OCI-M1 (cell line): ENCODE measurements at places on chromosomes 3 and 15.
A peak's percentile ranks its signal among the peaks of the same experiment; 100 is the strongest.

GRCh38 chr3:169678122-169678521, 14.6 kb upstream of the MECOM start:
- no peak for DNase-seq

DNA sequence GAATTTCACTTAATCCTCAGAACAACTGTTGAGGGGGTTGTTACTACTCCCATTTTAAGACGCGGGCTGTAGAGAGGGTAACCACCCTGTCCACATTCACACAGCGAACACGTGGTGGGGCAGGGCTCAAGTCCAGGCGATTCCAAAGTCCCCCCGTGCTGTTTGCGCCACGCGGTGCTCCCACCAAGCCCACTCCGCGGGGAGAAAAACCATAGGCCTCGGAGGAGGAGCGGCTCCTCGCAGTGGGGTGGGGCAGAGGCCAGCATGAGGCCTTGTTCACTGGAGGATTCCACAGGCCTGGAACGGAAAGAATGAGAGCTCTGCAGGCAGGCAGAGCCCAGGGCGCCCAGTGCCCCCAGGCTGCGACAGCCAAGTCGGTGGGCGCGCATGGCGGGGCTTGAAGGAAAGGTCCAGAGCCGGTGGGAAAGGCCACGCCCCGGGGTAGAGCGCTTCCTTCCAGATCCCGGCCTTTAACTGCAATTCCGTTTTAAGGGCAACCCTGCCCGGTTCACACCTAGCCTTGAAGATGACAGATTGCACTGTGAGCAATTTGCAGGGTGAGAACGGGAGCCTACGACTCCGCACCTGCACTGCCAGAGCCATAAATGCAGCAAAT, 161.8 kb upstream of the TBL1XR1 start:
- no peak for DNase-seq

DNA sequence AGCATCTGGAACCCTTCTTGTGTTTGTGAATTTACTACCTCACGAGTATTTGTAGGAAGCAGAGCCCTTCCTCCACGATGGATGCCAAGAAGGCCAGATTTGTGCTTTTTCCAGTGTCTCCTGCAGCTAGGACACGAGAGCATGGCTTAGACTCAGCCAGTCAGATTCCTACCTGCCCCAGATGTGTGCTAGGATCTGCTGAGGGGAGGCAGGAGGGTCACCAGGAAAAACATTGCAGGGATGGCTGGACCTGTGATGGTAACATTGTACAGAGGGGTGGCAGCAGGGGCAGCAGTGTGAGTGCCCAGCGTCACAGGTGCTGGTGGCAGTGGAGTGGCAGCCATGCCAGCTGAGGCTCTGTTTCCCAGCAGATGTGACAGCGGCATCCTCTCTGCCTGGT, 285.3 kb downstream of the FAM43A start:
- no peak for DNase-seq

DNA sequence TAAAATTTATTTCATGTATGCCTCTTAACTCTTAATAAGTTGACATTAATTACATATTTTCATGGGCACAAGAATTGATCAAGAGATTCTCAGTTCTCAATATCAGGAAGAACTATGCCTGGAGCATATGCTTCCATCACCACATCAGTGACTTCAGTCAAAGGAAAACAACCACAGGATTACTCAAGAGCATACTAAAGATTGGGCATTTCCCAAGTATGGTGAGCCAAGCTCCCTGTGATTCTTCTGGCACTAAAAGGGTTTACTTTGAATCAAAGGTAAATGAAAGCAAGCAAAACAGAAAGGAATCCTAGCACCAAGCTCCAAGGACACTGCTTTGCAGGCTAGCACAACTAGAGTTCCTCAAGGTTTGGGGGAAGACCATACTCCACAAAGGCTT, 44.6 kb downstream of the FMN1 start:
- no peak for DNase-seq

DNA sequence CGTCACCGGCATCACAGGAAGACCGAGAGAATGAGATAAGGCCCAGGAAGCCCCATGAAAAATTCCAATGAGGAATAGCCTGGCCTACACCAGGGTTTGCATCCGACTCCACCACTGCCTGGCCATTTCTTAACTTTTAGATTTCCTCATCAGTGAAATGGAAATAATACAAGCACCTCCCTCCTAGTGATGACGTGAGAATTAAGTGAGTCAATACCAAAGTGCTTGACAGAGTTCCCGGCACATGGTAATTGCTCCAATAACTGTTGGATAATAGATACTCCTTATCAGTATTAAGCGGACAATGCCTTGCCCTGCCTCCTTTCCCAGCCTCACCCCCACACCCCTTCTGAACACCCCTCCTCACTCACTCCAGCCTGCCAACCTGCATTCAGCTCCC, 105.4 kb downstream of the TLE3 start:
- DNase-seq: no peak

- peak; percentile 7 for DNase-seq
Measured at GRCh38 chr3:53216723-53217122, 39.1 kb downstream of the TKT start.

DNA sequence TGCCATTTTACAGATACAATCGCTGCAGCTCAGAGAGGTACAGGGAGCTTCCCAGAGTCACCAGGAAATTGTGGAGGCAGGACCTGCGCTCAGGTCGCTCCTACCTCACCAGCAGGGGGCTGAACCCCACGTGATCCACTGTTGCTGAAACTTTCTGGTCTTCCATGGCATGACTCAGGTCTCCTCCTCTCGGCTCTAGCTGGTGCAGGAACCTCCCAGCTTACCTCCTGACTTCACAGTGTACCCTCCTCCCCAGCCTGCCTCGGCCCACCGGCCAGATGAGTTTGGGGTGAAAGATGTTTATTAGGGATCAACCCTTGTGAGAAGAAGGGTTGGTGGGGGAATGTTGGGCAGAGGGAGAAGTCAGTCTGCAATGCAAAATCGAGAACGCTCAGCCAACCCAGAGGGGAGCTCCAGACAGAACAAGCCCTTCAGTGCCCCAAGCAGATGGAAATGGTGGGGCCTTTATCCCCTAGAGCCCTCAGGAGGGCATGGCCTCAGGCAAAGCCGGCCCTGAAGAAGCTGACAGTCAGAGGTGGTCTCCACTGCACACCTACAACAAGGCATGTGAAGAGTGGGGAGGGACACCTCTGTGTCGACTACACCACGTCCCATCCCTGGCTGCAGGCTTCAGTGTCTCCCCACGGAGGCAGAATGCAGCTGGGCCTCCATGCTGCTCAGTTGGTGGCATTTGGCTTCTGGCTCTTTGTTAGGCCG, 118.6 kb upstream of the PRR20G start:
- DNase-seq: peak; percentile 29

GRCh38 chr3:15427981-15428380, 583 bp downstream of the EAF1 start:
- no peak for DNase-seq

- DNase-seq: peak; percentile 15
Measured at GRCh38 chr3:157610876-157611535, 107.8 kb upstream of the VEPH1 start.

DNA sequence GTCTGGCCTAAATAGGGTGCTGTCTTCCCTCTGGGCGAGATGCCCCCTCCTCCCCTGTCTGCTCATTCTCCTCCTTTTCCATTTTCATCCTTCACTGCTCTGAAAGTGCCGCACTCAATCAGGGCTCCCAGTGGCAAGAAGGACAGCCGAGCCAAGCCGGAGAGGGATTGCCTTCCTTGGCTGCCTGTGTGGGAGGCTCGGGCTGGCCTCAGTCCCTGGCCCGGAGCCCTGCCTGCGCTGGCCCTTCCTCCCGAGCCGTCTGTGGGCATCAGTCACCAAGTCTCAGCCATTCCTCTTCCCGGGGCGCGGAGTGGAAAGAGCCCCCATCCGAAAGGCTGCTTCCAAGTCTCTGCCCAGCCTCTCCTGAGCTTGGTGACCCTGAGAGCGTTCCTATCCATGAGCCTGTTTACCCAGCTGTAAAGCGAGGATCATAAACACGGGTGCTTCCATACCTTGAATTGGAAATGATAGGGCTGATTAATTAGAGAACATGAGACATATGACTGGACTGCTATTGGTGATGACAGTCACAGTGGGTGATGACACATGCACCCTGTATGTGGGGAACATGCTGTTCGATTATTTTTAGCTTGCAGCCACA, 59.1 kb upstream of the TLE3 start:
- DNase-seq: no peak

DNA sequence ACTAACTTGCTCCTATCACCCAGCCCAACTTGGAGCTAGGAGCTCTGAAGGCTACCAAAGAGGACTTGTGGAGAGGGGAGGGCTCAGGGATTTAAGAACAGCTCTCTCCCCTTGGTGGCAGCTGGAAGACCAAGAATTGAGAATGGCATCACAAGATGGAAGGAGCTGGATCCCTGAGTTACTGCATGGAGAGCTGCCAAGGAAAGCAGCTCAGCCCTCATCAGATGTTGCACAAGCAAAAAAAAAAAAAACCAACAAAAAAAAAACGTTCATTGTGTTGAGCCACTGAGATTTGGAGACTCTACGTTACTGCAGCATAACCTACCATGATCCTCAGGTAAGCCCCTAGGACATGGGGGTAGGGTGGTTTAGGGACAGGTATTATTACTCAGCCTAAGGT, 41.0 kb downstream of the ITGB5 start:
- no peak for DNase-seq

GRCh38 chr3:128355543-128355919, 111.2 kb downstream of the DNAJB8 start:
- no peak for DNase-seq

GRCh38 chr3:151468284-151468917, 7.5 kb upstream of the IGSF10 start:
- DNase-seq: peak; percentile 67

DNA sequence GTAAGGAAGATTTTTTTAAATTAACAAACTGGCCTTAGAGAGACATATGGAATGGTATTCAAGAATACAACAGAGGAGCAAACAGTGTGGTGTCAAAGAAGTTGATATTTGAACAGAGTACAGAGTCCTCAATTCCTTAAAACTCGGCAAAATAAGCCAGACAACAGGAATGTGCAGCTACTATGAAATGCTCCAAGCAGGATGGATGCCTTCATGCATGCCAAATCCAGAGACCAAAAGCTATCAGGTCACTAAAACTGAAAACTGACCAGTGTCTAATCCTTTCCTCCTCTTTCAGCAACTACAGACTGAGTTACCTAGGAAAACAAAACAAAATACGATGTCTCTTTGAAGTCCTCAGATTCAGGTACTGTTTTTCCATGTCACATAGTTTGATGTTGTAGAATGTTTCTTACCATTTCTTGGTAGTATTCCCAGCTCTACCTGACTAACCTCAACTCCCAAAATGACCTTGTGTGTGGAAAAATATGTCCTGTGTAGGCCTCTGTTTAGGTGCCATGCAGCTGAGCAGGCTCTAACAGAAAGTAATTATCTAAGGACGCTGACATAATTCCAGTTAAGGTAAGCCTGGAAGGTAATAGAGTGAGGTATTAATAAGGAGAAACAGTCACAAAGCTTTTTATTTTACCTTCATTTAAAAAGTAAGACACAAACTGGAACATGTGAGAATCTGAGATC, 46.9 kb downstream of the TBL1XR1 start:
- DNase-seq: no peak

DNA sequence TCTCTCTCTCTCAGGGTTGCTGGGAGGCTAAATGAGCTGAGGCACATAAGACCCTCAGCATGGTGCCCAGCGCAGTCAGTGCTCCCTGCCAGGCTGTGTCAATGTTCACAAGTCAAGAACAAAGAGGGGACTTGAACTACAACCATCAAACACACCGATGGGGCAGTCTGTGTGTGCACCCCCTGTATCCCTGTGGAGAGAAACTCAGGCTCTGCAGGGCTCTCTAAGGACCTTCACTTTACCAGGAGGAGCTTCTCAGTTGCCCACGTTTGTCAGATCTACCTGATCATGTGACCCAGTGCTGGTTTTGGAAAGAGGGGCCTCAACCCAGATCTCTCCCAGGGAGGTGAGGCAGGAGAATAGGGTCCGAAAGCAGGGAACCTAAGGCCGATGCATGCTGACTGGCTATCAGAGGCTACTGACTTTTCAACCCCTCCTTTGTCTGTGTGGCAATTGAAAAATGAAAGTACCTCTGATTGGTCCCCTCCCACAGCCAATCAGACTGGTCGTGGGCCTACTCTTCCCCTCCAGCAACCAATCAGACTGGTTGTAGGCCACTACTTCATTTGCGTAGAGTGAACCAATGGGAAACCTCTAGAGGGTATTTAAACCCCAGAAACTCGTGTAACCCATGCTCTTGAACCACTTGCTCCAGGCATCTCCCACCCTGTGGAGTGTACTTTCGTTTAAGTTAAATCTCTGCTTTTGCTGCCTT, 34.0 kb downstream of the RHCG start:
- peak; percentile 97 for DNase-seq

- peak; percentile 47 for DNase-seq
Measured at GRCh38 chr3:156535162-156535627, 19.7 kb downstream of the SSR3 start.

DNA sequence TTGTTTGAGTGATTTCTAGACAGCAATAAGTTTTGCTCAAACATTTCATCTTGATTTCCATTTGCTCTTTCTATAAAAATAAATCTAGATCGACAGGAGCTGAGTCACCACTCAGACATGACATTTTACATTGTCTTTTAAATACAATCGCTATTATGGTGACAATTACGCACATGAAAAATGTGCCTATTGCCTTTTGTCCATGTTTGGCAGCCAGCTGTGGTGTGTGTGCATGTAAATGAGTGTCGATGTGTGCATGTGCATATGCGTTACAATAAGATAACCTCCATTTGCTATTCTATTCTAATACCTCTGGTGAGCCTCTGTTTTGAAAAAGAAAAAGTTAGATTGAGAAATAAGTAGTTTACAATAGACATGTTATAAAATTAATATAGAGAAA, 89.7 kb upstream of the GRM7 start:
- no peak for DNase-seq

GRCh38 chr3:154970797-154971196, 109.3 kb upstream of the MME start:
- DNase-seq: no peak

DNA sequence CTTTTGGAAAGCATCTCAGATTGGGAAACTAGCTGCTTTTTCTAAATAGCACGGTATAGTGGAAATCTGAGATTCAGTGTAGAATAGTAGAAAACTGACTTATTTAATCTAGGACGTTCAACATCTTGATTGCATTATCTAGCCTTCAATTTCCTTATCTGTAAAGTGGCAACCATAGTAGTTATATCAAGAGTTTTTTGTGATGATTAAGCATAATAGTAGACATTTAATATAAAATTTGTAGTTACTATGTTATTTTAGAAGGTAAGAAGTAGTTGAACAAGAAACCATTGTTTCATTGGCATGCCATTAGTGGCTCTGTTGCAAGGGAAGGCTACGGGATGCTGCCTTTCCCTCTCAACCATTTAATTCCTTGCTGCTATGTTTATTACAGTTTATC, 367.3 kb downstream of the NAALADL2 start:
- DNase-seq: no peak

DNA sequence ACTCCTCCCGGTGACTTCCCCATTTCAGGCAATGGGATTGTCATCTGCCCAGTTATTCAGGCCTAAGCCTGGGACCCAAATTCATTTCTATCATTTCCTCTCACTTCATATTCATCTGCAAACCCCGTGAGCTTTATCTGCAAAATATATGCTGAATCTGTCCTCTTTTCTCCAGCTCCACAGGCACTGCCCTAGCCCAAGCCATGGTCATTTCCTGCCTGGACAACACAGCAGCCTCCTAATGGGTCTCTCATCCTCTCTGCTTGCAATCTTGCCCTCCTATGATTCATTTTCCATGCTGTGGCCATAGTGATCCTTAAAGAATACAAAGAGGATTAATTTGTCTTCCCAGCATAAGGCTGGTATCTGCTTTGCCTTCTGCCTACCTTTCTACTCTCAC, 6.1 kb downstream of the RBP2 start:
- no peak for DNase-seq

GRCh38 chr3:71031914-71032521, 551.5 kb downstream of the FOXP1 start:
- no peak for DNase-seq
